ENCODE measurements at places on chromosomes 16 and 17.

- no peaks in the 10 kb centered on the region for H3K4me1 ChIP-seq
- no peak for DNase-seq
- no peak overlapping the region for H3K4me3 ChIP-seq
- H3K36me3 ChIP-seq, result no peaks in the 10 kb centered on the region
- no peaks in the 10 kb centered on the region for H3K27me3 ChIP-seq
Measured at GRCh38 chr17:62727916-62728672, 80.0 kb downstream of the MARCHF10 start.

DNA sequence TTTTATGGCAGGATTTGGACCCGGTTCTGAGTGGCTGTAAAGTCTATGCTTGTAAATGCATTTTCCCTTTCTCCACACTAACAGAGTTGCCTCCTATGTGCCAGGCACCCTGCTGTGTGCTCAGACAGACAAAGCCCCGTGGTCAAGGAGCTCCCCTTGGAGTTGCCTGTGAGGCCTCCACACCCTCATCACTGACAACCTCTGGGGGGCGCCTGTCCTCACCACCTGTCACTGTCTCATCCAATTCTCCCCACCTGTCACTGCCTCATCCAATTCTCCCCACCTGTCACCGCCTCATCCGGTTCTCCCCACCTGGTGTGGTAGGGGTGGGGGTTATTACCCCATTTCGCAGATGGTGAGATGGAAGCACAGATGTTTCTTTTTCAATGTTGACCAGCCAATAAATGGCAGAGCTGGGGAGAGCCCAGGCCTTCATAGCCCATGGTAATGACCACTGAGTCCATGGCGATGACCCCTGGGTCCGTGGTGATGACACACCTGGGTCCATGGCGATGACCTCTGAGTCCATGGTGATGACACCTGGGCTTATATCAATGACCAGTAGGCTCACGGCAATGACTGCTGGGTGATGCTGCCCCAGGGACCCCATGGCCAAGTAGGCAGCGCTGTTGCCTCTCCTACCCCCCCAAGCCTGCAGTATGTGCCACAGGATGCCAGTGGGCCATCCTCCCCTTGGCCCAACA, 150.1 kb downstream of the IRF8 start:
- no peak overlapping the region for H3K27ac ChIP-seq
- H3K4me1 ChIP-seq, result peaks cover 13% of the 10 kb centered on the region
- no peaks in the 10 kb centered on the region for H3K36me3 ChIP-seq
- no peaks in the 10 kb centered on the region for H3K27me3 ChIP-seq
- no peak for DNase-seq

GRCh38 chr16:75647112-75647491, 363 bp downstream of the KARS1 start:
- H3K27me3 ChIP-seq, result no peaks in the 10 kb centered on the region
- H3K36me3 ChIP-seq, result no peaks in the 10 kb centered on the region
- H3K4me3 ChIP-seq, result peak overlapping the region; percentile 84
- peaks cover 44% of the 10 kb centered on the region for H3K4me1 ChIP-seq

DNA sequence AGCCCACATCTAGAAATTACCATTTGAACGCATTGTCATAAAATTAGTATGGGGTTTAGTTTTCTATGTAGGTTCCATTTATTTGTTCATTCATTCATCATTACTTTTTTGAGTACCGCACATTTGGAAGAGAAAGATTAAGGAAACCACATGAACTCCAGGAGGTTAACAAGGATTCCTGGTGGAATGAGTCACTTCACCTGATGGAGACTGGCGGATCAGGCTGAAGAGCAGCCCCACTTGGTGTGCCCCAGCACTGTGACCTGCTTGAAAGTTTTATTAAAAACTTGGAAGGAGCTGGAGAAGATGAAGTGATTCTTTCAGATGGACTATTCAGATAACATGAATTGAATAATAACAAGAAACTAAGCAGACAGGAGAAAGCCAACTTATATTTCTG, 293.6 kb upstream of the CDH11 start:
- H3K4me3 ChIP-seq, result no peak overlapping the region
- no peaks in the 10 kb centered on the region for H3K4me1 ChIP-seq
- no peak overlapping the region for H3K27ac ChIP-seq

GRCh38 chr16:67279296-67280089, at the start of gene PLEKHG4:
Gene PLEKHG4, plus strand, starts transcription at chr16:67279532. Its CDS starts 513 bp downstream, at chr16:67280045.
- H3K36me3 ChIP-seq, result no peaks in the 10 kb centered on the region
- H3K27me3 ChIP-seq, result no peaks in the 10 kb centered on the region
- DNase-seq, result peak; percentile 97
- H3K4me1 ChIP-seq, result peaks cover 20% of the 10 kb centered on the region
- H3K4me3 ChIP-seq, result peak within 1 kb of the TSS; percentile 48

GRCh38 chr17:44049294-44050060, 17.0 kb downstream of the LSM12 start:
- H3K4me1 ChIP-seq, result peaks cover 17% of the 10 kb centered on the region
- no peaks in the 10 kb centered on the region for H3K27me3 ChIP-seq
- no peak for DNase-seq

GRCh38 chr16:24141466-24141865, 114.7 kb upstream of the CACNG3 start:
- no peaks in the 10 kb centered on the region for H3K27me3 ChIP-seq
- no peak overlapping the region for H3K27ac ChIP-seq
- no peak overlapping the region for H3K4me3 ChIP-seq
- H3K4me1 ChIP-seq, result no peaks in the 10 kb centered on the region

- no peak within 1 kb of the TSS for H3K4me3 ChIP-seq
- no peaks in the 10 kb centered on the region for H3K36me3 ChIP-seq
- DNase-seq, result no peak
- no peak within 1 kb of the TSS for H3K27ac ChIP-seq
Measured at GRCh38 chr16:560204-560700, at the start of gene PRR35. Gene PRR35, plus strand, starts transcription at chr16:560394. Its CDS starts 2,901 bp downstream, at chr16:563295.

GRCh38 chr16:83307594-83307992, 500.2 kb upstream of the HSBP1 start:
- no peaks in the 10 kb centered on the region for H3K36me3 ChIP-seq
- no peak overlapping the region for H3K4me3 ChIP-seq
- H3K27me3 ChIP-seq, result no peaks in the 10 kb centered on the region
- no peaks in the 10 kb centered on the region for H3K4me1 ChIP-seq
- no peak overlapping the region for H3K27ac ChIP-seq

- peaks cover 14% of the 10 kb centered on the region for H3K4me1 ChIP-seq
- DNase-seq, result peak; percentile 83
- H3K4me3 ChIP-seq, result peak overlapping the region; percentile 59
- peaks cover 26% of the 10 kb centered on the region for H3K27me3 ChIP-seq
Measured at GRCh38 chr17:58756246-58757161, 850 bp downstream of the PPM1E start.

GRCh38 chr17:40382251-40382650, 17.7 kb upstream of the GJD3 start:
- no peak overlapping the region for H3K27ac ChIP-seq
- no peaks in the 10 kb centered on the region for H3K36me3 ChIP-seq
- DNase-seq, result no peak
- no peaks in the 10 kb centered on the region for H3K4me1 ChIP-seq
- no peaks in the 10 kb centered on the region for H3K27me3 ChIP-seq
- H3K4me3 ChIP-seq, result no peak overlapping the region

DNA sequence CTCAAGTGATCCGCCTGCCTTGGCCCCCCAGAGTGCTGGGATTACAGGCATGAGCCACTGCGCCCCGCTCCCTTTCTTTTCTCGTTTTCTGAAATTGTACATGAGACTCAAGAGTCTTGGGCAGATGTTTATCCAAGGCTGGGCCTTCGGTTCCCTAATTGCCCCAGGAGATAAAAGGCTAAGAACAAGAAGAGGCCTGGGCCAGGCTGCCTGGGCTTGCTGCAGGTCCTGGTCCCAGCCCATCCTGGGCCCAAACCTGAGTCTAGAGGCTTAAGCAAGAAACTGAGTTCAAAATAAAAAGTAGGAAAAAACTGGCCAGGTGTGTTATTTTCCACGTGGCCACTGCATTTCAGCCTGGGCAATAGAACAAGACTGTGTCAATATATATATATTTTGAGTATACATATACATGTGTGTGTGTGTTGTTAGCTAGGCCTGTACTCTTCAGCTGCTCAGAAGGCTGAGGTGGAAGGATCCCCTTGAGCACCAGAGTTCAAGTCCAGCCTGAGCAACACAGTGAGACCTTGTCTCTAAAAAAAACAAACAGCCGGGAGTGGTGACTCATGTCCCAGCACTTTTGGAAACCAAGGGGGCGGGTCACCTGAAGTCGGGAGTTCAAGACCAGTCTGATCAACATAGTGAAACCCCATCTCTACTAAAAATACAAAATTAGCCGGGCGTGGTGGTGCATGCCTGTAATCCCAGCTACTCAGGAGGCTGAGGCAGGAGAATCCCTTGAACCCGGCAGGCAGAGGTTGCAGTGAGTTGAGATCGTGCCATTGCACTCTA, 6.8 kb upstream of the CLUH start:
- H3K27ac ChIP-seq, result no peak overlapping the region
- DNase-seq, result no peak
- H3K4me1 ChIP-seq, result no peaks in the 10 kb centered on the region
- H3K4me3 ChIP-seq, result no peak overlapping the region

DNA sequence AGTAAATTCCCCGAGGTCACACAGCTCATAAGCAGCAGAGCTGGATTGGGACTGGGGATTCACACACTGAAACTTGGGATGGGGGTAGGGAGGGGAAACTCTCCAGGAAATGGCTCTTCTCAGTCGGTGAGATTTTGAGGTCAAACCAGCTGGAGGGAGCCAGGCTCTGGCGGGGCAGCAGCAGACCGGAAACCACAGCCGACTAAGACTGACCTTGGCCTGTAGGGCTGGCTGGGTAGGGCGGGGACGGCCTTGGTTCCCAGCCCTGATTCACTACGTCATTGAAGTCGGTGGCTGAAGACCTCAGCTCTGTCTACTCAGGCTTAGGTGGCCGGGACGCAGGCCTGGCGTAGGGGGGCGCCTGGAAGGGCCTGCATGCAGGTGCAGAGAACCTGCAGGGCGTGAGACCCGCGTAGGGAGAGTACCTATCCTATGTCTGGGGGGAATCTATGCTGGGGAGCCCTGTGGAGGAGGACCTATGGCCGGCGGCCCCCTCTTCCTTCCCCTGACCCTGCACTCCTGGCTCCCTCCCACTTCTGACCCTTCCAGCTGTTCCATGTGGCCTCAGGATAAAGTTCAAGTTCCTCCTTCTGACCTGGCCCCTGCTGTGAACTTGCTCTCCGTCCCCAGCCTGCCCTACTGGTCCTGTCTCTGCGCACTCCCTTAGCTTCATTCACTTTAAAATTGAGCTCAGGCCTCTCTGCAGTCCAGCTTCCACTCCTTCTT, 11.9 kb upstream of the SLC4A1 start:
- H3K4me3 ChIP-seq, result no peak overlapping the region
- H3K4me1 ChIP-seq, result peaks cover 13% of the 10 kb centered on the region
- no peaks in the 10 kb centered on the region for H3K36me3 ChIP-seq
- no peaks in the 10 kb centered on the region for H3K27me3 ChIP-seq
- H3K27ac ChIP-seq, result peak overlapping the region; percentile 72

- DNase-seq, result no peak
- H3K27ac ChIP-seq, result peak overlapping the region; percentile 74
- peaks cover 41% of the 10 kb centered on the region for H3K4me1 ChIP-seq
- no peaks in the 10 kb centered on the region for H3K27me3 ChIP-seq
- H3K36me3 ChIP-seq, result peaks cover 47% of the 10 kb centered on the region
Measured at GRCh38 chr17:42845918-42846593, 1.7 kb downstream of the AOC2 start.

- peak overlapping the region; percentile 80 for H3K27ac ChIP-seq
- no peak for DNase-seq
- H3K4me1 ChIP-seq, result peaks cover 38% of the 10 kb centered on the region
Measured at GRCh38 chr17:50660887-50661345, 26.2 kb downstream of the ABCC3 start.

- no peaks in the 10 kb centered on the region for H3K27me3 ChIP-seq
- peaks cover 5% of the 10 kb centered on the region for H3K36me3 ChIP-seq
- peak overlapping the region; percentile 79 for H3K4me3 ChIP-seq
- no peak for DNase-seq
- peaks cover 55% of the 10 kb centered on the region for H3K4me1 ChIP-seq
- H3K27ac ChIP-seq, result peak overlapping the region; percentile 93
Measured at GRCh38 chr17:1515640-1516387, 598 bp downstream of the INPP5K start.

GRCh38 chr17:35488991-35489390, 40.4 kb upstream of the SLFN13 start:
- DNase-seq, result no peak
- no peaks in the 10 kb centered on the region for H3K36me3 ChIP-seq
- H3K4me3 ChIP-seq, result no peak overlapping the region
- H3K27ac ChIP-seq, result no peak overlapping the region

DNA sequence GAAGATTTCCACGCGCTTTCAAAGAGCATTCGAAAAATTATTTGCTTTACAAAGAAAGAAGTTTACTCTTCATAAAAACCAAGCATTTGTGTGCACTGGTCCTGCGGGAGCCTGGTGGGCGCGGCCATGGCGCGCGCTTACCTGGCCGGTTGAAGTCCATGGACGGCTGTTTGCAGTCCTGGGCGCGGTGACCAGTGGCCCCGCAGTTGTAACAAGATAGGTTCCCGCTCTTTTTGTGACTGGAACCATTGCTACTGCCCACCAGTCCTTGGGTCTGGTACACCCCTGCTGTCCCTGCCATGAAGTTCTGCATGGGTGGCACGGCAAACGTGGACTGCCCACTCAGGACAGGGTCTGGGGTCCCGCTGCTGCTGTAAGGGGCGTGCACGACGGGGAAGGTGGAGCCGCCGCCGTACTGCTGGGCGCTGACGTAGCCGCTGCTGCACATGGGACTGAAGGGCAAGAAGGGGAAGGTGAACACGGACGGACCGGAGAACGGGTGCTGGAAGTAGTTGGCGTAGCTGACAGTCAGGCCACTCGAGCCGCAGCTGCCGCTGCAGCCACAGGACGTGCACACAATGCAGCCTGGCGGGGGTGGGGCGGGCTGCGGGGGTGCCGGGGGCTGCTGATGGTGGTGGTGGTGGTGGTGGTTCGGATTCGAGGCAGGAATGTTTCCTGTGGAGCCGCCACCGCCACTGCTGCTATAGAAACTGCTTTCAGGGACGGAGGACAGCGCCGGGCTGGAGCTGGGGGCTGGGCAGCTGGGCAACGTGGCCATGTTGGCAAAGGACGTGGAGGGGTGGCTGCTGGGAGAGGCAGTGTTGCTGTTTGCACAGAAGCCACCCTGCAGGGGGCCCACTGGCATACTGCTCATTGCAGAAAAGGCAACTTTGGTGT, 19.5 kb downstream of the MAP1LC3B start:
- H3K27ac ChIP-seq, result no peak overlapping the region
- DNase-seq, result peak; percentile 77
- peaks cover 53% of the 10 kb centered on the region for H3K36me3 ChIP-seq

DNA sequence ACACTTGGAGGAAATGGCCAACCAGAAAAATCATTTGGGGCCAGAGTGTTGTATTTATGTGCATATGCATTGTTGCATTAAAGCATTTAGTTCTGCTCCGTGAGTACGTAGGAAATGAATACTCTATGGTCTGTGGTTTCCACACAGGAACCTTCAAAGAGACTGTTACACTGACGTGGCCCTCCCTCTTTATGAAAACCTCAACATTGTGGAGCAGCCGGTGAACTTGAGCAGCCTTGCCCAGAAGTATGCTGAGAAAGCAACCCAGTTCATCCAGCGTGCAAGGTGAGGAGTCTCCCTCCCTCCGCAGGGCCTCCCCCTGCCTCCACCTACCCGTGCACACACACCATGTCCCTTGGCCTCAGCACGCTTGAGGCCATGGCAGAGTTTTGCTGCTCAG, 65.2 kb downstream of the ARSG start:
- H3K36me3 ChIP-seq, result no peaks in the 10 kb centered on the region
- DNase-seq, result no peak
- no peaks in the 10 kb centered on the region for H3K27me3 ChIP-seq
- no peaks in the 10 kb centered on the region for H3K4me1 ChIP-seq
- peak overlapping the region; percentile 46 for H3K27ac ChIP-seq

- H3K36me3 ChIP-seq, result no peaks in the 10 kb centered on the region
- no peaks in the 10 kb centered on the region for H3K27me3 ChIP-seq
- no peak overlapping the region for H3K4me3 ChIP-seq
- H3K4me1 ChIP-seq, result peaks cover 25% of the 10 kb centered on the region
Measured at GRCh38 chr17:64017381-64017980, 3.0 kb downstream of the ICAM2 start.

- no peaks in the 10 kb centered on the region for H3K27me3 ChIP-seq
- no peak overlapping the region for H3K4me3 ChIP-seq
- no peak for DNase-seq
- H3K4me1 ChIP-seq, result peaks cover 16% of the 10 kb centered on the region
Measured at GRCh38 chr17:50645748-50646682, 11.3 kb downstream of the ABCC3 start.
